Activated naive CD8-positive, alpha-beta T cell treated with anti-CD3 and anti-CD28 coated beads for 36 hours (primary cell): ENCODE measurements at places on chromosomes 2 and 18. TPM values are rescaled to one million over a fixed set of nuclear protein-coding genes. Genes with fewer than 3 reads are reported as not detected.
A peak's percentile ranks its signal among the peaks of the same experiment; 100 is the strongest.

NPPC gene
- total RNA-seq, result 1.1 TPM

SGPP2 gene
- 2.7 TPM for total RNA-seq

FOXI3 gene
- total RNA-seq, result not detected

ICOS gene
- 99.2 TPM for total RNA-seq

OBSL1 gene
- total RNA-seq, result 2.0 TPM

CPO gene
- total RNA-seq, result not detected

ADGRF3 gene
- total RNA-seq, result 5.2 TPM

GRCh38 chr2:57987835-57988573 lies 58.6 kb upstream of the VRK2 start:
- DNase-seq, result no peak
- H3K27ac ChIP-seq, result no peak overlapping the region
- H3K4me3 ChIP-seq, result no peak overlapping the region

DNA sequence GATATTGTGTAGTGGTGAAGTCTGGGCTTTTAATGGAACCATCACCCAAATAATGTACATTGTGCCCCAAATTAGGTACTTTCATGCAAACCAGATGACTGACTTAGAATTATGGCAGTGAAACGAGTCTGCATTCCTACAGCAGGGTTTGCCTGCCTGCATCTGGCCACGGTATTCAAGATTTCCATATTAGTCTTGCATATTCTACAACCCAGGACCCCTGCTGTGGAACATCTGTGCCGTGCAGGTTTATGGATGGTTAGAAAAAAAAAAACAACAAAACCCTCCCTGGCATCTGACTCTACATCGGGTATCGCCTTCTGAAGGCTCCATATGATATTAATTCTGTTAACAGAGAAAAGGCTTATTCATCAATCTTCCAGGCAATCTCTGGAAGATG lies 394.8 kb downstream of the DCDC2C start:
- no peak overlapping the region for H3K27ac ChIP-seq
- no peaks in the 10 kb centered on the region for H3K27me3 ChIP-seq
- no peaks in the 10 kb centered on the region for H3K36me3 ChIP-seq
- no peak for DNase-seq
- H3K4me3 ChIP-seq, result no peak overlapping the region
- H3K4me1 ChIP-seq, result no peaks in the 10 kb centered on the region

DNA sequence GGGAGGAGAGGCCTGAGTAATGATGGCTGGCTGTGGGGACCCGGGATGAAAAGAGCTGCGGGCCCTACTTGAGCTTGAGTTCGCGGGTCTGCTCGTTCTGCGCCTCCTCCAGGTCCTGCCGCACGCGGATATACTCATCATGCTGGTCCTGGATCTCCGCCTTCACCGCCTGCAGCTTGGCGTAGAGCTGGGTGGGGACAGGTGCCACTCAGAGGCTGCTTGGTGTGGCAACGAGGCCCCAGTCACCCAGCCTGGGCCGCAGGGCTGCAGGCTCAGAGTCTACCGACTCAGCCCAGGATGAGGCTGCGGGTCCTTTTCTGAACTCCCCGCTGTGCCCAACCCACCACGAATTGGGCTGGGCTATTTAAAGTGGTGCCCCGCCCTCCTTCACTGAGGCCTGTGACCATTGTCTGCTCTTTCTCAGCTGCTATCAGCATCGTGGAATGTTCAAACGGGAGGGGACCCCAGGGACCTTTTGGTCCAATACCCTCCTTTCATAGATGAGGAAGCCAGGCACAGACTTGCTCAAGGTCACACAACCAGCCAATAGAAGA lies 28.0 kb downstream of the KIF3C start:
- H3K4me3 ChIP-seq, result no peak overlapping the region
- no peak for DNase-seq
- H3K4me1 ChIP-seq, result no peaks in the 10 kb centered on the region
- H3K27me3 ChIP-seq, result no peaks in the 10 kb centered on the region
- H3K27ac ChIP-seq, result no peak overlapping the region

- no peak overlapping the region for H3K4me3 ChIP-seq
- peaks cover 96% of the 10 kb centered on the region for H3K27me3 ChIP-seq
- H3K4me1 ChIP-seq, result peaks cover 21% of the 10 kb centered on the region
- no peak overlapping the region for H3K27ac ChIP-seq
- H3K36me3 ChIP-seq, result no peaks in the 10 kb centered on the region
Measured at GRCh38 chr2:45006041-45006941, 3.0 kb downstream of the SIX2 start.

DNA sequence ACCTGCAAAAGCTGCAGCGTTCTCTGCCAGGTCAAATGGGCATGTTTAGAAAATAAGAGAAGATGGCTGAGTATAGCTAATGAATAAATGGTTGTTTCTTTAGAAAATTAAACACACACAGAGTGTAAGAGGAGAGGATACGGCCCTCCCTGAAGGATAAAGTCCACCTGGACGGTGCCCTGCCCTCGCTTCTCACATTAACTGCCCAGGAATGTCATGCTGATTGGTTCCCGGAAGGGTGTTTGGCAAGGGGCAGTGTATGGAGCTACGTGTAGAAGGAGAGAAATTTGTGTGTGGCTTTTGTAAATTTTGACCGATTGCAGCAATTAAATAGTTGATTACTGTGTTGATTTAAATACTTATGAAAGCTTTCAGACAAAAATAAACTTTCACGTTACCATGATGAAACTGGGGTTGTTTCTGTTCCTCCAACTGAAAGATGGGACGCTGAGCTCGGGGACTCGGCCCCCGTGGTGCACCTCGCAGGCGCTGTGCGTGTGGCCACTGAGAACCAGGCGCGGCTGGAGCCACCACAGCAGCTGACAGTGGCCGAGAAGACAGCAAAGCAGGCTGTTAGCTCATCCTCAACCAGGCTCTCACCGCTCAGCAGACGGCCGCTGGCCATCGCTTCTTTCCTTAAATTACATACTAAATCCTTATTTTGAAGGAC lies 22.7 kb downstream of the MPPE1 start:
- peaks cover 5% of the 10 kb centered on the region for H3K4me1 ChIP-seq
- no peak overlapping the region for H3K4me3 ChIP-seq
- peaks cover 5% of the 10 kb centered on the region for H3K36me3 ChIP-seq
- no peaks in the 10 kb centered on the region for H3K27me3 ChIP-seq

- no peaks in the 10 kb centered on the region for H3K27me3 ChIP-seq
- no peak overlapping the region for H3K4me3 ChIP-seq
- no peaks in the 10 kb centered on the region for H3K36me3 ChIP-seq
- H3K4me1 ChIP-seq, result peaks cover 3% of the 10 kb centered on the region
Measured at GRCh38 chr2:54945391-54946219, 104.6 kb downstream of the RTN4 start.

- peaks cover 12% of the 10 kb centered on the region for H3K36me3 ChIP-seq
- no peak overlapping the region for H3K4me3 ChIP-seq
- H3K4me1 ChIP-seq, result peaks cover 14% of the 10 kb centered on the region
- DNase-seq, result no peak
- H3K27ac ChIP-seq, result peak overlapping the region; percentile 25
- no peaks in the 10 kb centered on the region for H3K27me3 ChIP-seq
Measured at GRCh38 chr2:227428731-227429285, 41.1 kb upstream of the SCYGR1 start.

GRCh38 chr2:118224895-118225311 lies 136.6 kb downstream of the INSIG2 start:
- no peak for DNase-seq
- H3K27me3 ChIP-seq, result peaks cover 71% of the 10 kb centered on the region
- peak overlapping the region; percentile 52 for H3K27ac ChIP-seq
- peak overlapping the region; percentile 69 for H3K4me3 ChIP-seq
- H3K4me1 ChIP-seq, result peaks cover 16% of the 10 kb centered on the region

DNA sequence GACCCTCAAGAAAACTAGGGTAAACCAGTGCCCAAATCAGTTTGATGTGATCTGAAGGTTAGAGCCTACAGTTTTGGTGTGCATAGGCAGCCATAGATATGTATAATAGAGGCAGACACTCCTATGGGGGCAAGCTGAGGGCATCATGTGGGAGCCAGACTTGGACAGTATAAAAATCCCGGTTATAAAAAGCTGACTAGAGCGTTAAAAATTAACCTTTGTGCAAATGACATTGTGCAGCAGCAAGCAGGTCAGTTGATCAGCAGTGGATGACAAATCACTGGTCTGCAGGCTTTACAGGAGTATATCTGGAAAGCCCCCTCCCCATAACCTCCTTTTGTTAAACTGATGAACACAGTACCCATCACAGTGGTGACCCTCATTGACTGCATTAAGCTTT lies 107.8 kb downstream of the CTNNA2 start:
- H3K4me1 ChIP-seq, result no peaks in the 10 kb centered on the region
- H3K4me3 ChIP-seq, result no peak overlapping the region
- no peak overlapping the region for H3K27ac ChIP-seq
- no peaks in the 10 kb centered on the region for H3K36me3 ChIP-seq
- DNase-seq, result no peak

GRCh38 chr2:6965071-6965795 lies 48.0 kb downstream of the RNF144A start:
- no peak overlapping the region for H3K27ac ChIP-seq
- peaks cover 9% of the 10 kb centered on the region for H3K4me1 ChIP-seq
- DNase-seq, result no peak
- no peaks in the 10 kb centered on the region for H3K27me3 ChIP-seq

DNA sequence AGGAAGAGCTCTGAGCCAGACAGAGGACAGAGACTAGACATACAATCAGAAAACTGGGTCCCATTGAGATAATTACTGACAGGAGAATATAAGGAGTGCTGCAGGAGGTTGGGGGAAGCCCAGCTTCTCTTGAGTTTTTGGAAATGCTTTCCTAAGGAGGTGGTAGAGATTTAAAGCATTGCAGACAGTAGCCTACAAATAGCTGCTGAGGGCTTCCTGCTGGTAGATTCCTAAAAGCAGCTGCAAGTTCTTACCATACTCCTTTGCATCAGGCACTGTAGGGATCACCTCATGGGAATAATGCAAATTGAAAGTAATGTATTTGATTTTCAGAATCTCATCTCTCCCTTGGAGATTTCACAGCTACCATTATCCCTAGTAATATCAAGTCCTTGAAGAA lies 902.6 kb upstream of the GCFC2 start:
- H3K36me3 ChIP-seq, result no peaks in the 10 kb centered on the region
- H3K4me3 ChIP-seq, result no peak overlapping the region
- H3K27ac ChIP-seq, result no peak overlapping the region

- H3K4me3 ChIP-seq, result no peak overlapping the region
- H3K27me3 ChIP-seq, result no peaks in the 10 kb centered on the region
- no peak for DNase-seq
- H3K27ac ChIP-seq, result no peak overlapping the region
- no peaks in the 10 kb centered on the region for H3K4me1 ChIP-seq
Measured at GRCh38 chr2:96449637-96450036, 55.5 kb downstream of the NEURL3 start.

DNA sequence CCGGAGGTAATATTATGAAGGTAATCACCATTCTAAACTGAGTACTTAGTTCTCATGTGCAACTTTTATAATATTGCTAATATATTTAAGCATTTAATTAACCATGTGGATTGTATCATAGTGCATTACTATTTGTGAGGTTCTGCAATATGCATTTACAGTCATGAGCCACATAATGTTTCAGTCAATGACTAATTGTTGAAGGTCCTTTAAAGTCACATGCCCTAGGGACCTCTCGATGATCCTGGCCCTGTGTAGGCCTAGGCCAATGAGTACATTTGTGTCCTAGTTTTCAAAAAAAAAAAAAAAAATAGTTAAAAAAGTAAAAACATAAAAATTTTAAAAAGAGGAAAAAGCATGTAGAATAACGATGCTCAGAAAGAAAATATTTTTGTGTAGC lies 298.0 kb downstream of the DSEL start:
- H3K27me3 ChIP-seq, result no peaks in the 10 kb centered on the region
- H3K27ac ChIP-seq, result no peak overlapping the region
- H3K4me1 ChIP-seq, result peaks cover 5% of the 10 kb centered on the region
- no peak for DNase-seq
- H3K4me3 ChIP-seq, result no peak overlapping the region
